ENCODE measurements at places on chromosomes 11 and 22.
A peak's percentile ranks its signal among the peaks of the same experiment; 100 is the strongest.

- no peak for DNase-seq
Observed at GRCh38 chr22:32378707-32379272, 21.1 kb downstream of the RFPL3 start.

DNA sequence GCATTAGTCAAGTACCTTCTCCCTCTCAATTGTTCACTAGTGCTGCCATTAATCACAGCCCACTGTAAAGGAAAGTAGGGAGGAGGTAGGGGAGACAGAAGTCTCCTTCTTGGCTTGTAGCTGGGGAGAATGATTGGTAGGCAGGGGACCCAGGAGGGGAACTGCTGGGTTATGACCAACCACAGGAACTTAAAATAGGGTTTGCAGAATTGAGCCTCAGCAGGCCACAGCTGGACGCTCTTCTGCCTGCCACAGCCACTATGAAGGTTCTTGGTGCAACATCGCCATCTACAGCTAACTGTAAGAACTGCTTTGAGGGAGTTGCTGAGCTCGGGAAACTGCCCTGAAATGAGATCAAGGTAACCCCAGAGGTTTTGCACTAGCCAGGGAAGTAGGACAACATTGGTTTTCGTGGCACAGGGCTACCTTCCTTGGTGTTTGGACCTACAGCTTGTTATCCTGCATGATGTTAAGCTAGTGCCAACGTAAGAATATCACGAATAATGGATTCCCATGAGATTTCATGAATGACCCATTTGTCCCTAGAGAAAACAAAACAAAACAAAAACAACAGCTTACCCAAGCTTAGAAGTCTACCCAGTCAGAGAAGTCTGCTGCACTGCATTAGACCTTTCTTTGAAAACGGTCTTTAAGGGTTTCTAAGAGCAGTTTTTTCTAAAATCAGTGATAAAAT lies 787.1 kb upstream of the API5 start:
- no peak for DNase-seq

DNA sequence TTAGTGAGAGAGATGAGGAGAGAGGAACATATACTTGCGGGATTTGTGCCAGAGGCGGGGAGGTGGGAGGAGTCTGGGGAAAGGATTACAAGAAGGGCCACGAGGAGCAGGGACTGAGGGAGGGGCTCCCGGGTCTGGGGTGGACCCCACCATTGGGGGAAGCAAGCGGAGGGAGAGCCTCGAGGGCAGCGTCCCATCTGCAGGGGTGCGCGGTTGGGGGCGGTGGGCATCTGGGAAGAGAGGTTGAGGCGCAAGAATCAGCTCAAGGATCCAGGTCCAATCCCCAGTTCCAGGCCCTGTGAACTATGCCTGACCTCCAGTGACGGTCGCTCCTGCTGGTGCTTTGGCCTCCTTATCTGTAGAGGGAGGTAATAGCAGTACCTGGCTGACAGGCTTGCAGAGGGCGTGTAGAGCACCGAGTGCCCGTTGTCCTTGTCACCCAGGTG lies 38.0 kb downstream of the ADAMTS15 start:
- DNase-seq, result no peak

DNA sequence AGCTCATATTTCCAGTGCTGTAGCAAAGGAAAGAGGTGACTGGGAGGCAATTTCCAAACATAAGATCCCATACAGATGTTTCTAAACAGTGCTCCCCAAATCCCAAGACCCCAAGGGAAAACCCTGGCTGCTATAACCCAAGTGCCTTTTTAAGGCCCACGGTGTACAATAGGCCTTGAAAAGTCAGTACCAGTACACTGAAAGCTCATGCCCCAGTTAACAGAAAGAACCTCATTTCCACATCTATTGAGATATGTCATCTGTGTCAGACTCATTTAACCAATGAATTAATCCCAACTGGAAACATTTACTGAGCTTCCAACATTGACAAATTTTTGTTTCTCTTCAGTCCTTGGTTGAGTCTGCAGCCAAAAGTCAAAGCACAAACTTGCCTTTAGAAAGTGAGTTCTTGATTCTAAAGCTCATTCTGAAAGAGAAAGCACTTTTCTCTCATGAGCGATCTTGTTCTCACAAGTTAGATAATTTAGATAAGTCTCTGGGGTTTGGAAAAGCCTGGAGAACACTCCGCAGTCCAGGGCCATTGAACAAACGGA lies 239.8 kb upstream of the ARHGAP20 start:
- DNase-seq, result no peak

GRCh38 chr11:46450846-46451477 lies 59.4 kb upstream of the CHRM4 start:
- no peak for DNase-seq

DNA sequence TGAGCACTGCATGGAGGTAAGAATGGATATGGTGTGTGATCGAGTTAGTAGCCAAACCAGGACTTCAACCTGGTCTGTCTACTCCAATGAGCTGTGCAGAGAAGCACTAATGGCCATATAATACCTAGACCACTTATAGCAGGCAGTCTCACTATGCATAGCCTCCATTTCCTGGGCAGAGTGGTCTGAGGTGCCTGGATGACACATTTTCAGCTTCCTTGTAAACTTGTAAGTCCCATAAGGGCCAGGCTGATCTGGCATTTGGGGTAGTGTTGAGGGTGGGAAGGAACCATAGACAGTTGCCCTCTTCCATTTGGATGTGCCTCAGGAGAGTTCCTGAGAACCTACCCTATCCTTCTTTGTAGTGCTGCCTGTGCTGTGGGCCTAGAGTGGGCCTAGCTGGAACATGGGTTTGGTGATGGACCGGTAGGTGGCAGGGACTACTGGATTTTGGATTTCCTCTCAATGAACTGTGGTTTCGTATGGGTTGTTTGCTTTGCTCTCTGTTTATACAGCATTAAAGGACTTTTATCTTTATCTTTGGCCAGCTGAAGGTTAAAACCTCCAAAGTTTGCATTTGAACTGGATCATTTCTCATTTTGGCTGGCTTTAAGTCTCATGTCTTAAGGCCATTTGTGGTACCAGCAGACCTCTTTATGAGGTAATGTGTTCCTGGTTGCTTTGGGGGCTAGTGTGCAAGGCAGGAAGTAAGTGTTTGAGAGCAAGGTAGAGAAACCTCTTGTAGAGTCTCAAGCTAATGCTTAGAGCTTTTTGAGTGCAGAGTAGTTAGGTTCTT lies 86.9 kb downstream of the STIM1 start:
- DNase-seq, result peak; percentile 59

- DNase-seq, result peak; percentile 14
Observed at GRCh38 chr11:534396-535209, 773 bp downstream of the HRAS start.

GRCh38 chr11:12680246-12680939 lies 6.2 kb downstream of the TEAD1 start:
- DNase-seq, result peak; percentile 7

DNA sequence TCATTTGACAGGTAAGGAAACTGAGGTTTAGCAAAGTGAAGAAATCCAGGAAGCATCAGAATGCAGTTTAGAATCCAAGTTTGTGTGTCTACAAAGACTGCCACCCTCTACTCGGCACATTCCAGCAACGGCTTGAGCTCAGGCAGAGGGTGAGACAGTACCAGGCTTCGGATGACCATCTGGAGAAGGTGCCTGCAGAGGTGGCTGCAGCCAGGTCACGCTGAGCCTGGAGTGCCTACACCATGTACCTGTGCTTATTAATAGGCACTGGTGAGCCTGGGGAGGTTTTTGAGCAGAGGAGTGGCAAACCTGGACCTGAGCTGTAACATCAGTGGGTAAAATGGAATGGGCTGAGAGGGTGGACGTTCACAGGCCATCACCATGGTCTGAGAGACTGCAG lies 4.7 kb downstream of the FXYD6 start:
- DNase-seq, result no peak

GRCh38 chr11:26762089-26762488 lies 40.2 kb upstream of the SLC5A12 start:
- DNase-seq, result no peak

DNA sequence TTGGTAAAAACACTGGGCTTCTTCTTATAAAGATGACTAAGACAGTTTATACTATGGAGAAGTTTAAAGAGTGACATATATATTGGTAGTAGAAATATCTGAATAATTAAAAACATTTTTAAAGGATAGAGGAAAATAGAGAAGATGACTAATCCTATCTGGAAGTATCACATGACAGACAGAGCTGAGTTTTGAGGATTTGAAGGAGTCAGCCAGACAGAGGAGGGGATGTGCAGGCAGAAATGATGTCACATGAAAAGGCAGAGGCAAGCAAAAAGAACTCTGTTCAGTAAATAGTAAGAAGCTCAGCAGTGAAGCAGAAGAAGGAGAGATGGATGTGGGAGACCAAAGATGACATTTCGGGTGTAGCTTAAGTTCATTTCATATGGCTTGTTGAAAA lies 1.6 kb downstream of the OR10A2 start:
- no peak for DNase-seq

- DNase-seq, result no peak
Observed at GRCh38 chr11:16769386-16769785, 30.9 kb downstream of the C11orf58 start.

DNA sequence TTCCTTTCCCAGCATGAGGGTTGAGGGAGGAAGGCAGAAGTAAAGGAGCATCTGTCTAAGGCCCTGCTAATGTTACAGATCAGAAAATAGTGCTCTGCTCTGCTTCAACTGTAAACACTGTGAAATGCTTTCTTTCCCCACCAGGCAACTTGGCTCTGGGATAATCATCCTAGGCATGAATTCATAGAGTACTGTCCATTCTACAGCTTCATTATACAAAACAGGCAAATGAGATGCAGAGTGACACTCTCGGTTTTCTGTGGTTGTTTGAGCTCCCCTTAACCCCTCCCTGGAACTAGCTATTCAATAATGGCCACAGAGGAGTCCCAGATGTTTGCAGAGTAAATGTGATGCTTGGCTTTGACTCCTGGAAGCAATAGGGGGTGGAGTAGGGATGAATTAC lies 184.3 kb upstream of the CTSC start:
- no peak for DNase-seq

DNA sequence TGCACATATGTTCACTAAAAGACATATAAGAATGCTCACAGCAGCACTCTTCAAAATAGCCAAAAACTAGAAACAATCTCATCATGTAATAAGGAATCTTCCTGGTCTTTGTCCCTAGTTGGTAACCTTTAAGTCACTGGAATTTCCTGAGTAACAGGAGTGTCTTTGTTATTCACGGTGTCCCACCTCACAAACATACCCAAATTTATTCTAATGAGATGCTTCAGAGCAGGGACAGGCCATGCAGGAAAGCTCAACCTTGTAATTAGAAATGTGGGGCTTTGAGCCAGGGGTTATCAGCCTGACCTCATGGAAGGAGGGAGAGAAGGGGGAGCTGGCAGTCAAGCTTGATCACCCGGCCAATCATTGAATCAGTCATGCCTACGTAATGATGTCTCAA lies 40.3 kb upstream of the NFRKB start:
- no peak for DNase-seq

- no peak for DNase-seq
Observed at GRCh38 chr11:120525261-120526171, 14.0 kb downstream of the GRIK4 start.

DNA sequence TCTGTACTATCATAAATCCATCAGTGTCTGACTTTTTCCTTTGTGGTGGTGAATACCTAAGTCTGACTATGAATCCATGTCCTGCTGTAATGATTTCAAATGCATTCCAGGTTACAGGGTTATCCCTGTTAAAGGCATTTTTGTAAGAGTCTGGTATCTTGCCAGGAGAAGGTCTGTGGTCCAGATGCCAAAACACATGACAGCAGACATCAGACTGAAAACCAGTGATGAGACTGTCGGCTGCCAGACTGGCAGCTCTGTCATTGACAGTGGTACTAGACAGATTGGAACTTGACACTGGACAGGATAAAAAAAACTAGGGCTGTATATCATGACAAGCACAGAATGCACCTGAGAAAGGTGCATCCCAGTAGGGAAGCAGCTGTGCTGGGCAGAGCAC lies 301.8 kb upstream of the FAT3 start:
- DNase-seq, result no peak

- DNase-seq, result peak; percentile 44
Observed at GRCh38 chr11:289398-289711, 429 bp downstream of the PGGHG start.

DNA sequence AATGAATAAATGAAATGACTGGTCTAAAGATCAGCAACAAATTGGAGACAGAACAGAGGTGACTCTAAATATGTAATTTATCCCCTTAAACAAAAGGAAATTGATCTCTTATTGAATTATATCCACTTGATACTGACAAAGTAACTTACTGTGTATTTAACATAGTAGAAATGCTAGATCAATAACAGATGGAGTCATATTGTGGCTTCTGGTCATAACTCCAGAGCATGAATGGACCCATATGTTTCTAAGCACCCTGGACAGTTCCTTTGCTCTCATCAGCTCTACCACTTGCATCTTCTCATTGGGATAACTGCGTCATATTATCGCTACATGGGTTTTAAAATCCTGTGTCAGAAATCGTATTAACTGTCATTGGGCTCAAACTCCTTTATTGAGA lies 222.3 kb downstream of the ETS1 start:
- DNase-seq, result peak; percentile 48

GRCh38 chr22:20964799-20965103 lies 2.3 kb upstream of the AIFM3 start:
- no peak for DNase-seq

DNA sequence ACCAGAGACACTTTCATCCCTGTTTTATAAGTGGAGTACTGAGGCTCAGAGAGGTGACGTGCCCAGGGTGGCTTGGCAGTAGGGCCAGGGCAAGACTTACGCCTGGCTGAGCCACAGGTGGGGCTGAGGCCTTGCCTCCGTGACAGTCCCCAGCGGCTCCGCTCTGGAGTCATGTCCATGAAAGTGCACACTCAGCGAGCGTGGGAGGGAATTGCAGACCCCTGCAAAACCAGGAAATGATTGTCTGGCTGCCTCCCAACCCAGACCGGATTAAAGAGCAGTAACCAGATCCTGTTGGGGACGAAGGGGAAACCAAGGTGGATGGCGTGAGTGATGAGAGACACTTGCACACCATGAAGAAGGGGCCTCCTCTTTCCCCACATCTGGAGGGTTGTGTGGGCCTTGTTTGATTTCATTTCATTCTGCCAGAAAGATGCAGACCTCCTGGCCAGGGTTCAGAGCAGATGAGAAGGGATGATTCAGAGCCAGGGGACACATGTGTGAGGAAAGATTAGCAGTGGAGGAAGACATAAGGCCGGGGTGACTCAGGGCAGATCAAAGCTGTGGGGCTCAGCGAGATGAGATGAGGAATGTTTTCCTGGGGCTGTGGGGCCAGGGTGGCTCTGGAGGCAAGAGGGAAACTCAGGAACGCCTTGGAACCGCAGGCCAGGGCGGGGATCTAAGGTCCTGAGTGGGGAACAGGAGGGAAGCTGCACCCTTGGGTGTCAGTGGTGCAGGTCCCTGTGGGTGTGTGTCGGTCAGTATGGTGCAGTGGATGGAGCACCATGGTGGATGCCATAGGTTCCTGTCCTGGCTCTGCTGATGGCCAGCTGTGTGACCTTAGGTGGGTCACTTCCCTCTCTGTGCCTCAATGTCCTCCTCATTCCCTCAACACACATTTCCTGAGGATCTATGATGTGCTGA lies 29.9 kb upstream of the LRRC32 start:
- DNase-seq, result no peak
